ENCODE measurements at places on chromosomes 16 and 17.

- no peak for DNase-seq
Observed at GRCh38 chr16:84084570-84085270, 32.0 kb downstream of the MBTPS1 start.

- DNase-seq = no peak
Observed at GRCh38 chr16:629833-630248, 944 bp upstream of the WFIKKN1 start.

GRCh38 chr17:35373534-35373983 is at the start of gene SLFN11:
SLFN11 (minus strand) TSS chr17:35373621; CDS start chr17:35363807, 9,814 bp downstream.
- peak; percentile 83 for DNase-seq

DNA sequence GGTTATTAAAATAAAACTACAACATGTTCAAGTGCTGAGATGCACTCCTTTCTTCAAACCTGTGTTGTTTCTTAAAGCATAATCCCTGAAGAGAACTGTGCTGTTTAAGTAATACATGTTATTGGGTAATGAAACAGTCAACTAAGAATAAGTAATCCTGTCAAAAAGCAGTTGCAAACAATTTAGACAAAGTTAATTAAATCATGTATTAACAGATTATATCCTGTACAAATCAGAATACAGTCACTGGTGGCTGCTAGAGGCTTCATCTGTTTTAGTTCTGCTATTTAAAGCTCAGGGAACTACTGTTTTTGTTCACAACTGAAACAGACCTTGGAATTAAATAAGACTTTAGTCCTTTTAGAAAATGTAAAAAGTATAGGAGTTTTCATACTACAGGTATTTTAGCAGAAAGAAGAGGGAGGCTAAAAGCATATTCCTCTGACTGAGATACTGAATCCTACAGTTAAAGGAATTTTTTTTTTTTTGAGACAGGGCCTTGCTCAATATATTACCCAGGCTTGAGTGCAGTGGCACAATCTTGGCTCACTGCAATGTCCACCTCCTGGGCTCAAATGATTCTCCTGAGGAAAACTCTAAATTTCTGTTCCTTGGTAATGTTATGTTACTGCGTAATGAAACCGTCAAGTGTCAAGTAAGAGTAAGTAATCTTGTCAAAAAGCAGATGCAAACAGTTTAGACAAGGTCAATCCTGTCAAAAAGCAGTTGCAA is 27.3 kb upstream of the ITGA2B start:
- no peak for DNase-seq

All from omental fat pad (tissue), 4 donors.